Occipital lobe (tissue), 3 donors: ENCODE measurements at places on chromosomes 5 and 9. TPM values are rescaled to one million over a fixed set of nuclear protein-coding genes. Genes with fewer than 3 reads are reported as not detected.

DNA sequence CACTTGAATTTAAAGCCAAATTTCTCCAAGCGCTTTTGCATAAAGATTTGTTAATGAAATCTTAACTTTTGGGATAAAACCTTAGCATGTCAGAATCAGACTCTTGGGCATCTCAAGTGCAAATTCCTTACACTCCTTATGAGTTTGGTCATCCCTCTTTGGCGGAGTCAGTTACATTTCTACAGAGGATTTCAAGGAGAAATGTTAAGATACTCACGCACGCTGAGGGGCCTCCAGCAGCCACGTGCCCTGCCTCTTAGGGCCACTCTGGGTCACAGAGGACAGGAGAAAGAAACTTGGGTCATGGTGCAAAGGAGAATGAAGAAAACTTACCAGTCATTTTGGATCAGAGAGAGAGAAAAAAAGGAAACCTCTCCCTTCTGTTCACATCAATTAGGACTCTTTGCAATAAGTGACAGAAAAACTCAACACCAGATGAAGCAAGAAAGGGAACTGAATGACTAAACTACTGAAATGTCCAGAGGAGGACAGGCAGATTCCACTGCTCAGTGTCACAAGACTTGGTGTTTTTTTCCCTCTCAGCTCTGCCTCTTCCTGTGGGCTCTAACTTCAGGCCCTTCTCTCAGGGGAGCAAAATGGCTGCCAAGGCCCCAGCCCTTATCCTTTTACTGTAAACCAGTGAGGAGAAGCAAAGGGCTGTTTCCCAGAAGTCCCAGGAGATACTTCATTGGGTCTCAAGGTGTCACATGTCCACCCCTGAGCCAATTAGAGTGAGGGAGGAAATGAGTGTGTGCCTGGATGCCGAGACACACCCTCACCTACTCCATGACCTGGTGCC is 63.3 kb upstream of the NFIL3 start:
- no peak for DNase-seq

The LECT2 gene
- not detected for total RNA-seq

The NEUROG1 gene
- 1.1 TPM for total RNA-seq

- no peak for DNase-seq
These were observed 147.0 kb upstream of the RASA1 start for GRCh38 chr5:87120518-87121303.

DNA sequence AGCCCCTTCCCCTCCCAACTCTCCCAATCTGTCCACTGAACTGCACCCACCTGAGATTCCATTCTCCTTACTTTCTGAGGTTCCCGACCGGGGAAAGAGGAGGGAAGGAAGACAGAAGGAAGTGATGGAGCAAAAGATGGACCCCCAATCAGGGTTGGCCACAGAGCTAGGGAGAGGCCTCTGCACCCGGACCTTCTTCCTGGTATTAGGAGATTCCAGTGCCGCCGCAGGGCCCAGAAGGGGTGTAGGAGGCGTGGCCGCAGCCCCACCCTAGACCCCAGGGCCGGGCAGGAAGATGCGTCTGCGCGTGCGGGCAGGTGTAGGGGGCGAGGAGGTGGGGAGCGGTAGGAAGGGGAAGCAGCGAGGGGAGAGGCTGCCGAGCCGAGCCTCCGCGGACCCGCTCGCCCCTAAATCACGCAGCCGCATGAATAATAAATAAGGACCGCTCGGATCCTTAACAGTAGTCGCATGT is 104.2 kb upstream of the MVB12B start:
- DNase-seq, result no peak

The TAF11L10 gene
- total RNA-seq, result not detected

The SV2C gene
- total RNA-seq, result 1.7 TPM

The PDE8B gene
- 5.3 TPM for total RNA-seq

DNA sequence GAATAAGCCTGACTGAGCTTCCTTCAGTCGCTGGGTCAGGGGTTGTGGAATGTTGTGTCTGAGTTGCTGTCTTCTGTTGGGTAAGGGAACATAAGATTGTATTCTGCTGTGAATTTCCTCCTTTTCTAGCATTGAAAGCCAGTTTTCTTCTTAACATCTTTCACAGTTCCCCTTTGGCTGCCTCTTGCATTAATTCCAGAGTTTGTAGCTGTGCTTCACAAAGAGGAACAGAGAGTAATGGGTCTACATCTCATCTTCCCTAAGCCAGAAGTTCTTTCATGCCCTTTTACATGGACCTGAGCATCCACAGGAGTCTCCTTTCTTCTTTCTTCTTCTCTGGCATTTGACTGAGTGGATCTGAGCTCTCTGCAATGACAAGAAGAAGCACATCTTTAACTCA is 686.8 kb downstream of the KCTD16 start:
- no peak for DNase-seq

DNA sequence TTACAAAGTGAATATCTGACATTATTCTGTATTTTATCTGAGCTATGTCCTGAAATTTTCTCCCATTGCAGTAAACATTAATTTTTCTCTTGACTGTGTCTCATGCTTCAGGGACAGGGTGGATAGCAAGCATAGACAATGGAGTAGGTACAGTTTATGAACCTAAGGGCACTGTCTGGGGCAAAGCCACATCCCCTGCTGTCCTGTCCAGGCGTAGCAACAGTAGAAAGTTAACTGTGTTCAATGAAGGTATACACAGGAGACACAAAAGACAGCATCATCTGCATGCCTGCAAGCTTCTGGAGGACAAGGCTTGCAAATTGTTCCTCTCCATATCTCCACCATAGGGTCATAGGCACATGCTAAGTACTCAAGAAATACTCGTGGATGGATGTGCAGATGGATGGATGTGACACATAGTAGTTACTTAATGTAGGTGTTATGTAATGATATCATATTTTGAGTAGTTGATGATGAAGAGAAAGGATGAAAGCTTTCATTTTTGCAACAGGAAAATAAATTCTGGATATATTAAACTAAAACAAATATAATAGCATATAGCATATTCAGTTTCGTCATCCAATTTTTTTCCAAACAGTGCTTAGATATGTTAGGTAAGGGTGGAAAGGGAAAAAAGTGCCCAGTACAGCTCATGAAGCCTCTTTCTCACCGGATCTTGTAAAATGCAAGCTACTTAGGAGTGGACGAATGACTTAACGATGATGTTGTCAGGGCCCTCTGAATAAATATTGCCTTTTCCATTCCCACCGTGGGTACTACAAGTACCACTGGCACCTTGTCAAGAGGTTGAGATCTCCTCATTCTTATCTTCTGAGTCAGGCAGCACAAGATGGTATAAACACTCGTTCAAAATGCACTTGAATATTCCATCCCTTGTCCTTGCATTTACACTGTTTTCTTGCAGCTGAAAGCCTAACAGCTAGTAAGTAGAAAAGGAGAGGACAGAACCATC is 19.9 kb upstream of the ZSWIM6 start:
- no peak for DNase-seq

- no peak for DNase-seq
These were observed 115.9 kb downstream of the ZSWIM6 start for GRCh38 chr5:61447780-61448495.

The PRELID2 gene
- 13.3 TPM for total RNA-seq

The CDH12 gene
- 38.4 TPM for total RNA-seq

GRCh38 chr5:54894957-54895815 is 90.2 kb downstream of the ESM1 start:
- DNase-seq, result no peak

The ANKDD1B gene
- 1.7 TPM for total RNA-seq

GRCh38 chr9:76987594-76988200 is 31.8 kb upstream of the FOXB2 start:
- no peak for DNase-seq

The SPINK4 gene
- total RNA-seq, result not detected

DNA sequence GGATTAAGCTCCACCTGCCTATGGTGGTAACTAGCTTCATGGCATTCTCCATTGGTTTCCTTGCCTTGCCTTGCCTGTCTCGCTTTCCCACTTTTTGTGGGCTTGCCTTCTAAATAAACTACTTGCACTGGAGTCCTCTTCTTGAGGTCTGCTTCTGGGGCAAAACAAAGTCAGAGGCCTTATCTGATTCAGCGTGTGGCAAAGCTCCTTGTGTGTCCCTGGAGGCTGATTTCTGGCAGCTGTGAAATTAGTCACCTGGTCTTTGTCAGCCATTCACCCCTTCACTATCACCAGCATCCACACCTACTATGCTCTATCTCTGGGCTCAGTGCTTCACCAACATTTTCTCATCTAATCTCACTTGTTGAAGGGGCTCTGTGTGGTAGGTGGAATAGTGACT is 176.2 kb downstream of the SEC61B start:
- DNase-seq, result no peak

DNA sequence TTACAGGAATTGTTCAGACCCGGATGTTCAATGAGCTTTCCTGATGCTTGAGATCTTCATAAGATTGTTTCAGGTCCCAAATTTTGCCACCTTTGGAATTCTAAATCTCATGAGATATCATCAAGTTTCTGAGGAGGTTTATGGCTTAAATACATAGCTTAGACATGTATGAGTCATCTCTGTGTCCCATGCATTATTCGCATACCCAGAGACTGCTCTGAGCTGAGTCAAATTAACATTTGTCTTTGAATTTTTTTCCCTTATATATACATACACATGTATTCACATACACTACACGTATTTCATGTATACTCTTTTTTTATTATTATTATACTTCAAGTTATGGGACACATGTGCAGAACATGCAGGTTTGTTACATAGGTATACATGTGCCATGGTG is 744.6 kb downstream of the BRINP1 start:
- DNase-seq, result no peak

DNA sequence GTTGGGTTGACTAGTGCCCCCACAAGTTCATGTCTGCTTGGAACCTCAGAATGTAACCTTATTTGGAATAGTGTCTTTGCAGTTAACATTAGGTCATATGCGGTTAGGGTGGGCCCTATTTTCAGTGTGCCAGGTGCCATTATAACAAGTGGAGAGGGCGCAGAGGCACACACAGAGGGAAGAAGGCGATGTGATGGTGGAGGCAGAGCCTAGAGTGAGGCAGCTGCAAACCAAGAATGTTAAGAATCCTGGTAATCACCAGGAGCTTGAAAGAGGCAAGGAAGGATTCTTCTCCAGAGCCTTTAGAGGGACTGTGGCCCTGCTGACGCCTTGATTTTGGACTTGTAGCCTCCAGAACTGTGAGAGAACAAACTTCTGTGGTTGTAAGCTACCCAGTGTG is 10.9 kb downstream of the GPR107 start:
- no peak for DNase-seq

The MEGF10 gene
- total RNA-seq, result 20.0 TPM

The GFPT2 gene
- 11.4 TPM for total RNA-seq

DNA sequence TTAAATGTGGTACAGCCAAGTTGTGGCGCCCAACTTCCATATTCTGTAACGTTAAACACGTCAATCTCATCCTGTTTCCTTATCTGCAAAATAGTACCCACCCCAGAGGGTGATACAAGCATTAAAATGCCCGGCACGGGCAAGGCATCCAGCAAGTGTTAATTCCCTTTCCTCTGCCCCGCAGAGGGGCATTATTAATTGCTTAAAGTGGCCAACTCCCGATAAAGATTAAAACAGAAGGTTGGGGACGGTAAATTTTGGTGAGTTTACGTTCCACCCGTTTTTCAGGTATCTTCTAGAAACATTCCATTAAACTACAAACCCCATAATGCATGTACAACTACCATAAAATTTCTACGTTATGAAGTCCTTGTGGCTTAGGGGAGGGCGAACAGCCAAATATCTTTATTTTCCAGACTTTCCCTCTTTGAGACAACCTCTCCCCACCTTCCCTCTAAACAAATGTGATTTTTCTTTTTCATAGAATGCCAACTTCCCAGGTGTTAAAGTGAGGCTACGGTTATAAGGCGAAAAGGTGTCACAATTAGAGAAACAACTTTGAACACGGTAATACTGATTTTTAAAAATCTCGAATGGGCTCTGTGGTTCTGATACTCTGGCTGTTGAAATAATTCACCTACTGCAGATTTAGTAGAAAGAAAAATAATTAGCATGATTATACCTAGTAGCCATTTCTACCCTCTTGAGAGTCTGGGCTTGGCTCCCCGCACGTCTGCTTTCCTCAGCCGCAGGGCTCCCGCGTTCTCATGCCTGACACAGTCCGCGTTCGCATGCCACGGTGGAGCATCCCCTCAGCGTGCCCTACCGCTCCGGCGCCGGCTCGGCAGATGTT is 1.2 kb upstream of the GPBP1 start:
- DNase-seq, result no peak

DNA sequence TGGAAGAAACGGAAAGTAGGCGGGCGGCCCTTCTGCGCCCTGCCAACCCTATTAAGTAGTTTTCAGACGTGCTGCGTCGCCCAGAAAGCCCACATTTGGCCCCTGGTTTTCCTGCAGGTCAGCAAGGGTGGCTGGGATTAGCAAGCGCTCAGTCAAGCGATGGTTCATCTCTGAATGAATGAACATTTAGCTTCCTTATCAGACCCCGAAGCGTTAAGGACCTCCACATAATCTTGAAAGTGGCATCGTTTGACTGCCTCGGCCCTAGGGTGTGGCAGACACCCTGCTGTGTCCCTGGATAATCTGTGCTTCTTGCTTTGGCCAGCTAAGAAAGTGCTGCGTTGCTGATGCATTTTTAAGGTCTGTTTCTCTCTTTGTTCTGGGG is 684 bp downstream of the TOR1B start:
- DNase-seq, result no peak

GRCh38 chr5:135703016-135703550 is 124.3 kb upstream of the CXCL14 start:
- no peak for DNase-seq

- DNase-seq, result no peak
These were observed 2.3 kb upstream of the FBXW11 start for GRCh38 chr5:172008689-172009141.

The SLCO6A1 gene
- 0.94 TPM for total RNA-seq

- DNase-seq, result no peak
These were observed 126.0 kb downstream of the FOXD1 start for GRCh38 chr5:73322437-73323076.

- no peak for DNase-seq
These were observed at the start of gene TNFSF15 for GRCh38 chr9:114805670-114806525. Gene TNFSF15 (minus strand): TSS chr9:114806039. CDS start chr9:114806012, 27 bp downstream.

The POU5F2 gene
- 6.9 TPM for total RNA-seq

The USP20 gene
- 9.8 TPM for total RNA-seq

The S1PR3 gene
- 7.6 TPM for total RNA-seq

- no peak for DNase-seq
These were observed 2.9 kb downstream of the ATPSCKMT start for GRCh38 chr5:10246761-10247160.

GRCh38 chr5:56557198-56557597 is 258.2 kb upstream of the MAP3K1 start:
- DNase-seq, result no peak

- no peak for DNase-seq
These were observed 290.6 kb downstream of the FBXL7 start for GRCh38 chr5:15790446-15791018.
